ENCODE measurements at places on chromosomes 5 and 9.

DNA sequence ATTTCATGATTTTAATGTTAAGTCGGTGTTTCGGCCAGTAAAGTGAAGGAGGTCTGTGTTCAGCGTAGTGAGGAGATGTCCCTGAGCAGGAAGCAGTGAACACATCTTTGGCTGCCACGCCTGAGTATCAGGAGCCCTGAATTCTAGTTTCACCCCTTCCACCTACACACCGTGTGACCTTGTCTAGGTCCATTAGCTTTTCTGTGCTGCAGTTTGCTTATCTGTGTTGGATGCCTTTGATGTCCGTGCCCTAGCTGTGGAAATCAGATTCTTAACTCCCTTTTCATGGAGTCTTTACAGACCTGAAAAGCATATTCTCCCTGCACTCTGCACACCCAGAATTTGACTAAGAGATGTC, 601 bp downstream of the FBXO38 start:
- peak; percentile 44 for DNase-seq
- no peaks in the 10 kb centered on the region for H3K36me3 ChIP-seq
- H3K4me3 ChIP-seq = peak overlapping the region; percentile 85
- H3K4me1 ChIP-seq = peaks cover 4% of the 10 kb centered on the region
- H3K27ac ChIP-seq = peak overlapping the region; percentile 38

DNA sequence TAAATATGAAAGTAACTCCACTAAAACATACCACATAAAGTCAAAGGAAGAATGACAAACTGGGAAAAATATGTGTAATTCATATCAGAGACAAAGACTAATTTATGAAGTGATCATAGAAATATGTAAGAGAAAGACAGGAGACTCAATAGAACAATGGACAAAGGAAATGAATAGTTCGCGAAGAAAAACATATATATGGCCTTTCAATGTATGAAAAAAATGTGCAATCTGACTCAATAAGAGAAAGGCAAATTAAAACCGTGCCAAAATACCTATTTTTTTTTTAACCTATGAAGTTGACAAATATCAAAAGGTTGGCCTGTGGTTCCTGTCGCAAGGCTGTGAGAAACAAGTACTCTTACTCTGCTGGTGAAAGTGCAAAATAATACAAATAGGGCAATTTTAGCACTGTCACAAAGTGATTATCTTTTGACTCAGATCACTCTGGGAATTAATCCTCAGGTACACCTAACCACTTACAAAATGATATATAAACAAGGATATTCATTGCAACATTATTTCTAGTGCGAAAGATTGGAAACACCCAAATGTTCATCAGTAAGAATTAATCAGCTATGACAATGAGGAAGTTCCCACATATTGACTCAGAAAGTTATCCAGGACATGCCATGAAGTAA, 3.7 kb downstream of the C9 start:
- no peak overlapping the region for H3K4me3 ChIP-seq
- H3K36me3 ChIP-seq = no peaks in the 10 kb centered on the region
- H3K4me1 ChIP-seq = no peaks in the 10 kb centered on the region
- H3K27ac ChIP-seq = no peak overlapping the region

- no peaks in the 10 kb centered on the region for H3K36me3 ChIP-seq
- H3K27ac ChIP-seq = no peak overlapping the region
- no peak for DNase-seq
- H3K27me3 ChIP-seq = no peaks in the 10 kb centered on the region
- no peak overlapping the region for H3K4me3 ChIP-seq
Observed at GRCh38 chr9:134011401-134011800, 13.9 kb upstream of the BRD3OS start.

DNA sequence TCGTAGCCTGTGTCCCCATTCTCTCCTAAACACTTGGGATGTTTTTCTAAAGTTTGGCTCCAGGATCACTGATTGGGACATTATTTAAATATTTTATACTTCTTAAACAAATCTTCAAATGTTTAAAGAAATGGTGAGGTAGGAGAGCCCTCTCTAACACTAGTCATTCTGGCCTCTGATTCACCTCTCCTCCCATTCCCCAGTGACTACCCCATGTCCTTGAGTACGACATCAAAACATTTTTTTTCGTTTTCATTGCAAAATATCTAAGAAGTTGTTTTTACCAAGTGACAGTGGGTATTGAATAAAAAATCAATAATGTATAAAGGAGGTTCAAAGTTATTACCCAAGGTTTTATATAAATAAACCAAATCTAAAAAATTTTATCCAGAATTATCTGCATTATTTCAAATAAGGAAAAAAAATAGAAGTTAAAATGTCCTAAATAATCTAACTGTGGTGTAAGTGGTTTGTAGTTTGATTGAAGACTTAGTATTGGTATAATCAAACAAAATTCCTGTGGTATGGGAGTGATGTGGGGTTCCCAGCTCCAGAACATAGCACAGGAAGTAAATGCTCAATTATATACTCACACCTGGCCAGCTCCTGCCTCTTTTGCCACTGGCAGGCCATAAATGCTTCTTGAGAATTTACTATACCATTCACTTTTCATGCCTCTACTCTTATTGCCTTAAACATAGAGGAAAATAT, 51.1 kb downstream of the MAST4 start:
- no peaks in the 10 kb centered on the region for H3K36me3 ChIP-seq
- H3K4me1 ChIP-seq = no peaks in the 10 kb centered on the region
- no peaks in the 10 kb centered on the region for H3K27me3 ChIP-seq

DNA sequence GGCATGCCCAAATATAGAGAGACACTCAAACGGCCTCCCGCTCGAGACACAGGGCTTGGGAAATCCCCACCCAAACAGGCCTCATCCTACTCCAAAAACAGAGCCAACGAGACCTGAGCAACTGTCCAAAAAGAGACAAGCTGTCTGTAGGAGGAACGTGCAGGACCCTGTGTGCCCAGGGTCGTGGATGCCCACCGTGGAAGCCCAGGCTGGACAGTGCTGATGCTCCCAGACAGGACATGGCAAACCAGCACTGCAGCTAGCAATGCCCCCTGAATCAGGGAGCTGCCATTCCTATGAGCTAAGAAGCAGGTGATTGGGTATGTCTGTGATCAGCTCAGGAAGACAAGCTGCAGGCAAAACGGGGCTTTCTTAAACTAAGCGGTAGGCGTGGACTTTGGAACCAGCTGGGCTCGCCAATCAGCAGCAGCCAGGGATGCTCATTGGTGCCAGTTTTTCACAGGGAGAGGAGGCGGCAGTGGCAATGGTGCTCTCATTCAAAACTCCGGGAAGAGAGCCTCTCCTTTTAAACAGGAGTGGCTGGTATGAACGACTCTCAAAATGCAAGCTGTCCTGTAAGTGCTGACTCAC, 113.1 kb upstream of the IRX2 start:
- H3K27ac ChIP-seq = no peak overlapping the region
- no peaks in the 10 kb centered on the region for H3K36me3 ChIP-seq
- no peaks in the 10 kb centered on the region for H3K27me3 ChIP-seq
- no peak overlapping the region for H3K4me3 ChIP-seq
- DNase-seq = peak; percentile 40

DNA sequence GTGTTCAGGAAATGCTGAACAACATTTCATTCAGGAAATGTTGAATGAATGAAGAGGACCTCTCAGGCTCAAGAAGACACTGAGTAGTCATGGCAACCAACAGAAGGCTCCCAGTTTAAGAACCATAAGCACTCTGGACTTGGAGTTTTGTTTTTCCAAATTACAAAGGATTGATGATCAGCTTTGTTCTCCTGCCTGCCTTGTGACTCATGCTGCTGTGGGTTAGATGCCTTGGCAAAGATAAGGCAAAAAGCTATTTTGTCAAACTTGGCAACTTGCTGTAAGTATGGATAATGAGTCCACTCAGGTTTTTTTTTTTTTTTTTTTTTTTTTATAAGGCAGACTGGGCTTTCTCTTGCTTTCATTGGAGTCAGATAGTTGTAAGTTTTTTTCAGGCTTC, 365.0 kb downstream of the TMEM232 start:
- no peak overlapping the region for H3K4me3 ChIP-seq
- H3K27ac ChIP-seq = no peak overlapping the region
- no peak for DNase-seq

- H3K36me3 ChIP-seq = no peaks in the 10 kb centered on the region
- no peak overlapping the region for H3K27ac ChIP-seq
- no peak overlapping the region for H3K4me3 ChIP-seq
- DNase-seq = no peak
Observed at GRCh38 chr5:90563108-90563507, 4.5 kb downstream of the ADGRV1 start.

- no peak overlapping the region for H3K27ac ChIP-seq
- no peak overlapping the region for H3K4me3 ChIP-seq
- H3K27me3 ChIP-seq = no peaks in the 10 kb centered on the region
- no peaks in the 10 kb centered on the region for H3K4me1 ChIP-seq
- no peak for DNase-seq
- H3K36me3 ChIP-seq = peaks cover 24% of the 10 kb centered on the region
Observed at GRCh38 chr5:140672455-140673186, 755 bp downstream of the DND1 start.

- no peak overlapping the region for H3K4me3 ChIP-seq
- no peak overlapping the region for H3K27ac ChIP-seq
- no peak for DNase-seq
- peaks cover 11% of the 10 kb centered on the region for H3K4me1 ChIP-seq
- no peaks in the 10 kb centered on the region for H3K27me3 ChIP-seq
- no peaks in the 10 kb centered on the region for H3K36me3 ChIP-seq
Observed at GRCh38 chr5:16883806-16884205, 52.3 kb downstream of the MYO10 start.

DNA sequence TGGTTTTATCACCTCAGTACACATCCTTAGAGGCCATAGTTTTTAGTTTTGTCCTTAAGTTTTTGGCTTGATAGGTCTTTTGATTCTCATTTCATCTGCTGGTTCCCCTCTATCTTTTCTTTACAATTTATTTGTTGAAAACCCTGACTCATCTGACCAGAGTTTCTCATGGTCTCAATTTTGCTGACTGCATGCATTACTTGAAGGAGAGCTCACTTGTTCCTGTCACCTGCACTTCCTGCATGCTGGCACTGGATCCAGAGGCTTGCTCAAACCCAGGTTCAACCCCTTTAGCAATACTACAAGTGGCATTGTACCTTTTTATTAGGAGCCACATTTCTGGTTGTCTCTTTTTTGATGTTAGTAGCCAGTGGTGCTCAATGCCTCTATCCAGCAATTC, 26.7 kb downstream of the FBXO10 start:
- H3K36me3 ChIP-seq = no peaks in the 10 kb centered on the region
- DNase-seq = no peak
- no peaks in the 10 kb centered on the region for H3K4me1 ChIP-seq
- no peaks in the 10 kb centered on the region for H3K27me3 ChIP-seq

GRCh38 chr9:136314944-136315343, 11.1 kb upstream of the CCDC187 start:
- DNase-seq = no peak
- no peaks in the 10 kb centered on the region for H3K27me3 ChIP-seq
- no peak overlapping the region for H3K4me3 ChIP-seq
- no peaks in the 10 kb centered on the region for H3K4me1 ChIP-seq
- no peak overlapping the region for H3K27ac ChIP-seq

- H3K4me3 ChIP-seq = peak overlapping the region; percentile 63
- H3K27ac ChIP-seq = peak overlapping the region; percentile 95
- DNase-seq = peak; percentile 97
- H3K36me3 ChIP-seq = no peaks in the 10 kb centered on the region
- H3K4me1 ChIP-seq = peaks cover 11% of the 10 kb centered on the region
Observed at GRCh38 chr5:177496727-177497291, 595 bp downstream of the PDLIM7 start.

- H3K27me3 ChIP-seq = no peaks in the 10 kb centered on the region
- H3K4me1 ChIP-seq = peaks cover 9% of the 10 kb centered on the region
Observed at GRCh38 chr9:113454914-113455761, 8.4 kb upstream of the RGS3 start.

DNA sequence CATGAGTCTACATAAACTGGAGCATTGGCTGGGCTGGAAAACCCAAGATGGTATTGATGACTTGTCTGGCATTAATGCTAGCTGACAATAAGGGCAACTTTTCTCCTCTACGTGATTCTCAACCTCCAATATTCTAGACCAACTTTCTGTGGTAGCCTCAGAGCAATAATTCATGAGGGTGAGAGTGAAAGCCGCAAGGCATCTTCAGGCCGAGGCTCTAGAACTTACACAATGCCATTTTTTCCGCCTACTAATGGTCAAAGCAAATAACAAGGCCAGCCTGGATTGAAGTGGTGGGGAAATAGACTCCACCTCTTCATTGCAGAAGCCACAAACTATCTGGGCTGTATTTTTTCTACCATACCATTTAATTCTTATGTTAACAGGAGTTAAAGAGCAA, 267.4 kb downstream of the GABRG2 start:
- DNase-seq = no peak
- no peaks in the 10 kb centered on the region for H3K27me3 ChIP-seq
- H3K4me1 ChIP-seq = no peaks in the 10 kb centered on the region
- H3K27ac ChIP-seq = no peak overlapping the region
- no peak overlapping the region for H3K4me3 ChIP-seq

DNA sequence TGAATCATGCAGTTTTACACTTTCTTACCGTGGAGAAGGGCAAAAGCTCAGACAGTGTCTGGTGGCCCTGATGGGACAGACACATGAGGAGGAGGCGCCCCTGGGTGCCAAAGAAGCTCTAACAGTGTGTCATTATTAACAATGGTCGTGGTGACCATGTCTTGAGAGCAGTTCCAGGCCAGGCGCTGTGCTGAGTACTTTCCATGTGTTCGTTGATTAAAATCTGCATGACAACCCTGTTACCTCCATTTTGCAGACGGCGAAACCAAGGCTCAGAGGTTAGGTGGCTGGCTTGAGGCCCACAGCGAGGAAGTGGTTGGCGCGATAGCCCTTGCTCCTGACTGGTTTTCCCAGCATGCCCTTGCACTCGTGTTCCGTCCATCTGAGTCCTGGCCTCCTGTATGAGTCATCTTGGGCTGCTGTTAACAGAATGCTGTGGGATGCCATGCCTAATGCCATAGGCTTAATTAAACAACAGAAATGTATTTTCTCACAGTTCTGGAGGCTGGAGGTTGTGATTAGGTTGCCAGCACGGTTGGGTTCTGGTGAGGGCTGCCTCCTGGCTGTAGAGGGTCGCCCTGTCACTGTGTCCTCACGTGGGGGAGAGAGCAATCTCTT, 92.0 kb downstream of the AMBP start:
- H3K27ac ChIP-seq = no peak overlapping the region
- no peaks in the 10 kb centered on the region for H3K36me3 ChIP-seq
- no peak for DNase-seq
- no peak overlapping the region for H3K4me3 ChIP-seq

GRCh38 chr5:31944684-31945445, 229.3 kb downstream of the GOLPH3 start:
- H3K27ac ChIP-seq = no peak overlapping the region
- no peaks in the 10 kb centered on the region for H3K27me3 ChIP-seq
- H3K4me3 ChIP-seq = no peak overlapping the region
- DNase-seq = no peak
- H3K4me1 ChIP-seq = no peaks in the 10 kb centered on the region
- no peaks in the 10 kb centered on the region for H3K36me3 ChIP-seq

All from mesendoderm (in vitro differentiated cells).